Progenitor cell of endocrine pancreas (in vitro differentiated cells): ENCODE measurements at places on chromosomes 6 and 20.

GRCh38 chr6:138572885-138573284 lies 73.6 kb upstream of the NHSL1 start:
- DNase-seq, result no peak

DNA sequence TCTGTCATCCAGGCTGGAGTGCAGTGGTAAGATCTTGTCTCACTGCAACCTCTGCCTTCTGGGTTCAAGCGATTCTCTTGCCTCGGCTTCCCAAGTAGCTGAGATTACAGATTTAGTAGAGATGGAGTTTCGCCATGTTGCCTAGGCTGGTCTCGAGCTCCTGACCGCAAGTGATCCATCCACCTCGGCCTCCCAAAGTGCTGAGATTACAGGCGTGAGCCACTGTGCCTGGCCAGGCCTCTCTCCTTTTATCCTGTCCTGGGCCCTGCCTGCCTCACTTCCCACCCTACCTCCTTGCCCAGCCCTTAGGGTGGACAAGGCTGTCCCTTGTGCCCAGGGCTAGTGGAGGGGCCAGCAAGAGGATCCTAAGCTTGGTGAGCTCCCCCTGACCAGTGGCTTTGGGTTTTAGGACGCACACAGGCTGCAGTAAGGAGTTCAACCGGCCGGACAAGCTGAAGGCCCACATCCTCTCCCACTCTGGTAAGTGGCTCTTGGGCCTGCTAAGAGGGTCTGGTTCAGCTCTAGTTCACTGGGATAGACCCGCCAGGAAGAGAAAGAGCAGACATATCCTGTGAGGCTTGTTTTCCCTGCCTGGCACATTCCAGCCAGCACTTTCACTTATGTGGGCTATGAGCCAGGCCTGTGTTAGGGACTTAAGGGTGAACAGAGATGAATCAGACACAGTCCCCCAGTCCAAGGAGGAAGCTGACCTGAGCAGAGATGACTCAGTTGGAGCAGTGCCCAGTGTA lies 21.9 kb upstream of the CHMP4B start:
- no peak for DNase-seq

DNA sequence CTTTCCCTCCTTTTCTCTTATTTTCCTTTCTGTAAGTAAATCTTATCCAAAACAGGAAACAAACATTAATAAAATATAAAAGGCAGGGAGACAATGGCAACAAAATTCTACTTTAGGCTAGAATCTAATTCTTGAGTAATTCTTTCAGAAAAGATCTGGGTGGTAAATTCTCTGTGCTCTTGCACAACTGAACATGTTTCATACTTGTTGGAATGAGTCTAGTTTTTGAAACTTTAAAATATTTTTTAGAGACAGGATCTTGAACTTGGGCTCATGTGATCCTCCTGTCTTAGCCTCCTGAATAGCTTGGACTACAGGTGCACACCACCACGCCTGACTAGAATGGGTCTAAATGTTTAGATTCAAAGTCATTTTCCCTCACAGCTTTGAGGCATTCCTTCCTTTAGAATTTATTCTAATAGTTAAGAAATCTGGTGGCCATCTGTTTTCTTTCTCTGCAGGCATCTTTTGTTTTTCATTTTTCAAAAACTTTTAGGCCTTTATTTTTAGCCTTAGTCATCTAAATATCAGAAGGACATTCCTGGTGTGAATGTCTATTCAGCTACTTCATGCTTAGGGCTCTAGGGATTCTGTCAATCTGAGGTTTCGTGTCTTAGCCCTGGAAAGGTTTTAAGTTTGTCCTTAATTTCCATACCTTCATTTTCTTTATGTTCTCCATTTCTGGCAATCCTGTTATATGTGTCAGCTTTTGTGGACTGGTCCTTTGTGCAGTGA lies 76.5 kb downstream of the CDKAL1 start:
- DNase-seq, result no peak

DNA sequence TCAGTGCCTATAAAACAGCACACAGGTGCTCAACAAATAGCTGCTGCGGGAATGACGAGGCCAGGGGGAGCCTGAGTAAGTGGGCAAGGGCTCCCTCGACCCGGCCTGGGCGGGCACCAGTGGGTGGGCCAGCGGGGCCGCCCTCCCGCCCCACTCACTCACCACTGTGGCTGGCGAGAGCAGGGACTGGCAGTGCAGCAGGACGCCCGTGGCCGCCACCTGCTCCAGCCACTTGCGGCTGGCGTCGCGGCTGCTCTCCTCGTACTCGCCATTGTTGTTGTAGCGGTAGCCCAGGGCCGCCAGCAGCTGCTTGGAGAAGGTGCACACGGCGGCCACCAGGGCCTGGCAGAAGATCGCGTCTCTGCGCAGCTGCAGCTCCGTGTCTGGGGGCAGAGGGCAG lies 191.5 kb downstream of the PREX1 start:
- DNase-seq, result no peak

- DNase-seq, result no peak
Observed at GRCh38 chr6:20800229-20800628, 266.0 kb downstream of the CDKAL1 start.

GRCh38 chr6:160238278-160238711 lies 20.3 kb downstream of the SLC22A2 start:
- DNase-seq, result no peak

DNA sequence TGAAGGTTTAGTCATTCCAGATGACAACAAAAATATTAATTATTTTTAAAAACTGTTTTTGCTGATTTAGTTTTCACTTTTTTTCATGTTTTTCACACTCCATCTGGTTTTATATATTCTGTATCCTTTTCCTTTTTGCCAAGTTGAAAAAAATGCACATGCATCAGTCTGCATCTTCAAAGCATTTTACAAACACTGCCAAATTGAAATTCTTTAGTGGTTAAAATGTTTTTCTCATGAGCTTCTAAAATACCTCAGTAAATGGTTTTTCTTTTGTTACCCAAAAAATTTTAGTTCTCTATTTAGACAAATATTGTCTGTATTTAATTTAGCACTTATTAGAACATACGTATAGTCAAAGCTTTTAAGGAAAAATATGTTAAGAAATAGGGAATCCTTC lies 386.9 kb upstream of the HSF2 start:
- DNase-seq, result no peak

DNA sequence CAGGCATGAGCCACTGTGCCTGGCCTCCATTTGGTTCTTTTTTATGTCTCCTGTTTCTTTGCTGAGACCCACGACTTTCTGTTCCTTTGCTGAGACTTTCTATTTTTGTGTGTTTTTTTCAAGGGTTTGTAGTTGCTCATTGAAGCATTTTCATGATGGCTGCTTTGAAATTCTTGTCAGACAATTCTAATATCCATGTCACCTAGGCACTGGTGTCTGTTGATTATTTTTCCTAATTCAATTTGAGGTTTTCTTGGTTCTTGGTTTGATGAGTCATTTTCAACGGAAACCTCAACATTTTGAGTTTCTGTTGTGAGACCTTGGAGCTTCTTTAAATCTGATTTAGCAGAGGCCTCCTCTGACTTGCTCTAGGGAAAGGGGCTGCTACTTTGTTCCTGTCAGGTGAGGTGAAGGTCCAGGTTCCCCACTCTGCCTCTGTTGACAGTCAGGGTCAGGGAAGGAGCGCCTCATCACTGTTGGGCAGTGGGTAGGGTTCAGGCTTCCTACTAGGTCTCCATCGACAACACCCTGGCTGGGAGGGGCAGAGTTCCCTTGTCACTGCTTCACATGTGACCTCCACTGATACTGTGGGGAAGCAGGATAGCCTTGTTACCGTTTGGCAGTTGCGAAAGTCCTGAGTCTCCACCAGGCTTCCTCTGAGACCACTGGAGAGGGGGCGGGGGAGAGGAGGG lies 67.2 kb upstream of the RNF24 start:
- DNase-seq, result no peak

- DNase-seq, result no peak
Observed at GRCh38 chr6:57283106-57283505, 34.3 kb upstream of the PRIM2 start.

GRCh38 chr6:25542984-25543910 lies 108.8 kb upstream of the SCGN start:
- no peak for DNase-seq

DNA sequence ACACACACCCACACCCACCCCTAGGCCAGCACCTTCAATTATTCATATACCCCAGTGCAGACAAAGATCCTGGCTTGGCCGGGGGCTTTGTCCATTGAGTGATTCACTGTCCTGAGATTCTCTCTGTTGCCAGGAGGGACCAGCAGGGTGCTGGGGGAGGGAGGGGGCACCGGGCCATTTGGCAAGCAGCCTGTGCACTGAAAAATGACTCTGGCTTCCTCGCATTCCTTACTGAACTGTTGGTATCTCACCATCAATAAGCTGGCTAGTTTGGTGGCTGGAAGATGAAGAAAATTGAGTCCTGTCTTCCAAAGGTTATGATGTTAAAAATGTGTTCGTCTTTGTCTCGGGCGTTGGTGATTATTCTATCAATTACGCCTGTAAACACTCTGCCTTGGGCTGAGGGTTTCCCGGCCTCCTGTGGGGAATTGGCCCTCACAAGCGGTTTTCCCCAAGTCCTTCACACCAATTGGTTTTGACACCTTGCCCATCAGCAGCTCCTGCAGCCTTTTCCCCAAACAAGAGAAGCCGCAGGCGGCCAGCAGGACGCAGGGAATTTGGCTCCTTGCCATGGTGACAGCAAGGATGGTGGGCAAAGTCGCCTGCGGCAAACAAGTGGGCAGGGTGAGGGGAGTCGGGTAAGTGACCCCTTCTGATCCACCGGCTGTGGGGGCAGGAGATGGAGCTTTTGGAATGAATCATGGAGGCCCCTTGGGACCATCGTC lies 4.9 kb downstream of the VSTM2L start:
- no peak for DNase-seq

DNA sequence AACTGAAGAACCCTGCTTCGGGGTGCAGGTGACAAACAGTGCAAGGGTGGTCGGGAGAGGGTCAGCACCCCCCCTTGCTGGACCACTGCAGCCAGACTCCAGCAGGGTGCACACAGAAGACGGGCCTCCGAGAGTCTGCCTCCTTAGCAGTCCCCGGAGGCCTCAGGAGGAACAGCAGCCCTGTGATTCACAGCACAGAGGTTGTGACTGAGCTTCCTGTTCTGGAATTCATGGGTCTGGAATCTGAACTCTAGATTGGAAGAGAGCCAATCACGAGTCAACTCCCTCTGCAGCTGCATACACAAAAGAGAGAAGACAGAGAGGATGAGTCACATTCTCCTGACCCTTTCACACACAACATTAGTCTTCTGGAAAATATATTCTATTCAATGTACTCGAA lies 249.0 kb upstream of the OPRM1 start:
- DNase-seq, result no peak

- no peak for DNase-seq
Observed at GRCh38 chr20:4957939-4958362, 43.4 kb downstream of the SLC23A2 start.

DNA sequence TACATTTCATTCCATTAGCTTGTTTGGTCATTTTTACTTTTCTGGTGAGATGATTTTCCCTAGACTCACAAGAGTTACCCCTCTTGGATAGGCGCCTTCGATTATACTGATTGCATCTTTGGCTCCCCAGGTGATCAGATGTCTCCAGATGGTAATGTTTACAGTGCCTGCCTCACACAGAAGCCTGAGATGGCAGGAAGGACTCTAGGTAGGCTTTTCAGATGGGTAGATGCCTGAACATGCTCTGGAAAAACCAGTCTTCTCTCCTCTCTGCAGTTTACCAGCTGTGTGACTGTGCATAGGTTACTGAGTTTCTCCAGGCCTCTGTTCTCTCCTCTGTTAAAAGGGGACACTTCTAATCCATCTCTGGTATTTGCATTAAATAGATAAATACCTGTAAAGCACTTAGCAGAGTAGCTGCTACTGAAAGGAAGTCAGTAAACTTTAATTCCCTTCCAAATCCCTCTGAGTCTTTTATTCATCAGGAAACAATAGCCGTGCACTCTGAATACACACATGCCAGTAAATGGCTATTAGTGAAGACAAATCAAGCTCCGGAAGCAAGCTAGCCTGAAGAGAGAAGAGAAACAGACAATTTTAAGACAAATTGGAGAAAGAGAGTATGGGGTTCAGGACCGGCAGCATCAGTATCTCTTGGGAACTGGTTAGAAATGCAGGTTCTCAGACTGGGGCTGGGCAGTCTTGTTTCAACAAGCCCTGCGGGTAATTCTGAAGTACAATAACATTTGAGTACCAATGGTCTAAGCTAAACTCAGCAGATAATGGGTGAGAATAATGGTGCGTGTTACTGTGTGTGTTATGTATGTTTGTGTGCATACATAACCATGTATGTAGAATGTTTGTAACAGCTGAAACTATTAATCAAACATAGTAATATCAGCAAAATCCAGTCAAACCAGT lies 139.4 kb downstream of the UST start:
- DNase-seq, result no peak

DNA sequence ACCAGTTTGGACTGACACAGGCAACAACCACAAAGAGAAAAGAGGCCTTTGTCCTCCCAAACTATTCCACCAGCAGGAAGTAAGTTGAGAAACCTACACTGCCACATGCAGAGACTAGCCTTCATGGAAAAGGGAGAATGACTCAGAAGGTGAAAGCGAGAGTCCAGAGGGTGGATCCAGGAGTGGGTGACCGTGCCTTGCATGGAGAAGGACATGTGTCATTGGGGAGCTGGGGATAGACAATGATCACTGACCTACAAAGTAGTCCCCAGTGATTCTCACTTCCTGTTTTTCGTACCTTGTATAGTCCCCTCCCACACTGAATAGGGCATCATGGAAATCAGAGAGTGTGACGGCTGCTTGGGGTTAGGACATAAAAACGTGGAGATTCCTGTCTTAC lies 91.9 kb downstream of the MYLK4 start:
- DNase-seq, result no peak

- peak; percentile 90 for DNase-seq
Observed at GRCh38 chr6:8102122-8102958, at the start of gene EEF1E1. Gene EEF1E1, minus strand, starts transcription at chr6:8102548. Its CDS starts 27 bp downstream, at chr6:8102521.

GRCh38 chr6:157500022-157500421 lies 119.0 kb downstream of the ZDHHC14 start:
- no peak for DNase-seq

- no peak for DNase-seq
Observed at GRCh38 chr6:31368461-31368860, 11.5 kb upstream of the HLA-B start.

- DNase-seq, result no peak
Observed at GRCh38 chr6:91486200-91486599, 899.3 kb upstream of the MAP3K7 start.

GRCh38 chr6:148747471-148748165 lies 788 bp downstream of the UST start:
- DNase-seq, result peak; percentile 32

GRCh38 chr20:32969356-32970114 lies 34.7 kb downstream of the SUN5 start:
- DNase-seq, result no peak

- no peak for DNase-seq
Observed at GRCh38 chr20:53510704-53511103, 82.9 kb downstream of the ZNF217 start.

- DNase-seq, result no peak
Observed at GRCh38 chr20:38610521-38610920, 8.9 kb downstream of the ARHGAP40 start.

DNA sequence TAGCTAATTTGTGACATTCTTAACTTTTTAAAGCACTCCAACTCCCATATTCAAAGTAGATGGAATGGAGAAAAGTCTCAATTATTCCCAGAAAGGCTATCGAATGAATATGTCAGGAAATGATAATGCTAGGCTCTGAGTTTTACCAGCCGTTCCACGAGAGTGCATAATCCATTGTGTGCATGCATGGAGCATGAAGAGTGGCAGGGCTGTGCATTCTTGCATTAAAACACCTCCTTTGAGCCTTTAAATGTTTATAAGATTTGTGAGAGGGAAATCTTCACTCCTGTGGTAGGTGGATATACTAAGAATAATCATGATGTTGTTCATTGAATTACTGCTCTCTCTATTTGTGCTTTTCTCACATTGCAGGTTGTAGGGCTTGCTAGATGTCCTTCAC lies 178.3 kb downstream of the CARMIL1 start:
- no peak for DNase-seq

- no peak for DNase-seq
Observed at GRCh38 chr6:9205645-9206044, 770.3 kb upstream of the SLC35B3 start.
